ENCODE measurements at places on chromosomes 13 and 19.

GRCh38 chr13:110028838-110029621, 242.6 kb upstream of the IRS2 start:
- H3K4me1 ChIP-seq, result no peaks in the 10 kb centered on the region
- H3K36me3 ChIP-seq, result no peaks in the 10 kb centered on the region
- peaks cover 6% of the 10 kb centered on the region for H3K27me3 ChIP-seq
- H3K4me3 ChIP-seq, result no peak overlapping the region

DNA sequence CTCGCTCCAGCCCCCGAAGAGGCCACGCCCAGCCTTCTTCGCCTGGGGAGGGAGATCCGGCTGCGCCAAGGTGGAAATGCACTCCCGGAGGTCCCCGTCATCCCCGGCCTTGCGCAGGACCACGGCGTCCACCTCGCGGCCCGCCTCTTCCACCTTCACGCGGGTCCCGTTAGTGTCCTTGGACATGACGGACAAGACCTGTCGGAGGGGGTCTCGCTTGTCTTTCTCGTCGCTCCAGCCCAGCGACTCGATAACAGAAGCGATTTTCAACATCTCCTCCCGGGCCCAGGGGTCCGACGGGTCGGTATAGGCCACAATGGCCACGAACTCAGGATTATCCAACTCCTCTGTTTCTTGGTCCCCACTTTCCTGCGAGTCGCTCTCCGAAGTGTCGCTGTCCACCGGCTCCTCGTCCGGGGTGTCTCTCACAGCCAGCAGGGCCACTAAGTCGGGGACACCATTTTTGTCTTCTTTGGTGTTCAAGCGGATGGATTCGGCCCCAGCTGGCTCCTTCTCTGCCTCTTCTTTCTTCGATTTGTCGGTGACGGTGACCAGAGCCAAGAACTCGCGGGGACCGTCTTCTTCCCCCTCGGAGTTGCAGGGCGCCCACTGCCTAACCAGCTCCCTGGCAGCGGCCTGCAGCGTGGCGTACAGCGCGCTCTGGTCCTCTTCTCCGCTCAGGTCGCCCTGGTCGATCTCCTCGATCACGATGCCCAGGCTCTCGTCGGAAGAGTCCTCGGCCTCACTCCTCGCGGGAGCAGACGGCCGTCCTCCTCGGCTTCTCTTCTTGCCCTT, 1.3 kb downstream of the PNMA8B start:
- no peak overlapping the region for H3K27ac ChIP-seq
- H3K4me1 ChIP-seq, result no peaks in the 10 kb centered on the region
- peaks cover 19% of the 10 kb centered on the region for H3K27me3 ChIP-seq
- H3K4me3 ChIP-seq, result no peak overlapping the region
- H3K36me3 ChIP-seq, result no peaks in the 10 kb centered on the region

DNA sequence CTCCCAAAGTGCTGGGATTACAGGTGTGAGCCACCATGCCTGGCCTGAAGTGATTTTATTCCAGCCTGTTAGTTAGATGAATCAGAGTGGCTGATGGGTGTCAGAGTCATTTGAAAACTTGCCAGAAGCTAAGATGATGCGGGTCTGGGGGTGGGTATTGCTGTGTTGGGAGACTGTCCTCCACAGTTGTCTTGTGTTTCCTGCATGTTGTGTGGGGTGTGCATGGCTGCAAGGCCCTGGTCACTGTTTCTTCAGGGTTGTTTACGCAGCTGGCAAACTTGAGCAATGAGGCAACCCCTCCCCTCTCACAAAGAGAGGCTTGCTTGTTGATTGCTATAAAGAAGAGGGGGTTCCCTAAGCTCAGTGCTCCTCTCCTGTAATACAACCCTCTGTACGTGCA, 71.8 kb downstream of the TRPM4 start:
- H3K27me3 ChIP-seq, result peaks cover 3% of the 10 kb centered on the region
- no peaks in the 10 kb centered on the region for H3K36me3 ChIP-seq
- no peak overlapping the region for H3K27ac ChIP-seq
- no peak overlapping the region for H3K4me3 ChIP-seq
- peaks cover 3% of the 10 kb centered on the region for H3K4me1 ChIP-seq

GRCh38 chr13:95485518-95486144, 66.9 kb upstream of the CLDN10 start:
- H3K27ac ChIP-seq, result no peak overlapping the region
- H3K27me3 ChIP-seq, result peaks cover 2% of the 10 kb centered on the region
- DNase-seq, result no peak
- H3K4me1 ChIP-seq, result no peaks in the 10 kb centered on the region
- no peaks in the 10 kb centered on the region for H3K36me3 ChIP-seq
- H3K4me3 ChIP-seq, result no peak overlapping the region

DNA sequence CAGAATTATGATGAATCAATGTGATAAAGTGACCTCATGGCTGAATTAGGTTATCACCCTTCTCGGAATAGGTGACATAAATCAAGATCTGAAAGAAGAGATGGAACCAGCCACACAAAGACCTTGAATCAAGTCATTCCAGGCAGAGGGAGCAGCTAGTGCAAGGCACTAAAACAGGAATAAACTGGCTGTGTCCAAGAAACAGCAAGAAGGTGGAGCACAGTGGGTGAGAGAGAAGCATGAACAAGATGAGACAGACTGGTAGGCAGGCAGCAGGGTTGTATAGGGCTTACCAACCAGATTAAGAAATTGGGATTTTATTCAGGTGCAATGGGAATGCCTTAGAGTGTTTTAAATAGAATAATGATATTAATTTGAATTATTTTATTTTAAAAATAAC, 470.3 kb downstream of the PCDH20 start:
- no peak for DNase-seq
- no peaks in the 10 kb centered on the region for H3K4me1 ChIP-seq
- H3K36me3 ChIP-seq, result no peaks in the 10 kb centered on the region

DNA sequence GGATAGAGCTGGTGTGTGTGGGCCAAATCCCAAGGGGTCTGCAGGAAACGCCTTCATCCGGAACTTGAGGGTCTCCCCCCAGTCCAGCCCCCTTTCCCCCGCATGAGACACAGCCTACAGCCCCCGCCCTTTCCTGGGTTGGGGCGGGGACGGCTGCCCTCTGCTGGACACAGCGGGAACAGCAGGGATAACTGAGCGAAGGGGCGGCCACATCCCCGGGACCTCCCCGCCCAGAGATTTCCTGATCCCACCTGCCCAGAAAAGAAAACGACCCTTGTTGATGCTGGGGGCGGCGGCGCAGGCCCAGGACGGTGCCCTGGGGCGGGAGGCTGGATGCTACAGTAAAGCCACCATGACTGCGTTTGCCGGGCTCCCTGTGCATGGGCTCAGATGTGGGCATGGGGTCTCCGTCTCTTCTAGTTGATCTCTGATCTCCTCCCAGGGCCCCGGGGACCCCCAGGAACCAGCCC, 14.2 kb downstream of the ONECUT3 start:
- peak; percentile 57 for DNase-seq
- H3K36me3 ChIP-seq, result no peaks in the 10 kb centered on the region
- H3K4me3 ChIP-seq, result no peak overlapping the region
- peaks cover 23% of the 10 kb centered on the region for H3K27me3 ChIP-seq
- H3K4me1 ChIP-seq, result no peaks in the 10 kb centered on the region

DNA sequence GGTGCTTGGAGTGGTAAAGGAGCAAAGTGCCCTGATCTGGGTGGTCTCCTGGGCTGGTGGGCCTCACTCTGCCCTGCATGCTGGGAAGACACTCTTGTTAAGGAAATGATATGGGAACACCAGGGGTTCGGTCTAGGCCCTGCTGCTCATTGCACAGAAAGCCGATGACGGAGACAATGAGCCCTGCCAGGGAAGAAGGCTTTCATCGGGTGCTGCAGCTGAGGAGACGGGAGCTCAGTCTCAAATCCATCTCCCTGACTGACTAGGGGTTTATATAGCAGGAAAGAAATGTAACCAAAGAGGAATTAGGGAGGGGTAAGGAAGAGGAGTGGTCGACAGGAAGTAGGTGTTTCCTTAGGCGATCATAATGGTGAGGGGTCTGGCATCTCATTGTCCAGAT, 253.4 kb downstream of the TEX29 start:
- no peak overlapping the region for H3K27ac ChIP-seq
- H3K36me3 ChIP-seq, result peaks cover 9% of the 10 kb centered on the region
- H3K4me1 ChIP-seq, result no peaks in the 10 kb centered on the region
- no peak for DNase-seq
- H3K4me3 ChIP-seq, result no peak overlapping the region

DNA sequence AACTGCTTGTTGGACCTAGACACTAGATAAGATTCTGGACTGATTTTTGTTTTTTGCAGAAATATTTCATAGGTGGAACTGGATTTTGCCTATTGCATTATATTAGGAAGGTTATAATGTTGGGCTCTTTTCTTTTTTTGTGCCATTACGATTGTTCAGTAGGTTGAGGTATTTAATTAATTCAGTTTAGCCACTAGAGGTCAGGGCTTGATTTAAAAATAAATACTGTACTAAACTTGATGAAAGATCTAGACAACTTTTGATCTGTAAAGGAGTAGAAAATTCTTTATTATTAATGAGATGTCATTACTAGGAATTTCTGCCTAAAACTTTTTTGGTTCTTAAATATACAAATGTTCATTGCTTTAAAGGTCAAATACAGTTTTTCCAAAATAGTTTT, 15.2 kb upstream of the SUPT20H start:
- no peak for DNase-seq
- H3K27me3 ChIP-seq, result peaks cover 3% of the 10 kb centered on the region
- H3K4me3 ChIP-seq, result no peak overlapping the region
- no peaks in the 10 kb centered on the region for H3K4me1 ChIP-seq
- no peaks in the 10 kb centered on the region for H3K36me3 ChIP-seq

DNA sequence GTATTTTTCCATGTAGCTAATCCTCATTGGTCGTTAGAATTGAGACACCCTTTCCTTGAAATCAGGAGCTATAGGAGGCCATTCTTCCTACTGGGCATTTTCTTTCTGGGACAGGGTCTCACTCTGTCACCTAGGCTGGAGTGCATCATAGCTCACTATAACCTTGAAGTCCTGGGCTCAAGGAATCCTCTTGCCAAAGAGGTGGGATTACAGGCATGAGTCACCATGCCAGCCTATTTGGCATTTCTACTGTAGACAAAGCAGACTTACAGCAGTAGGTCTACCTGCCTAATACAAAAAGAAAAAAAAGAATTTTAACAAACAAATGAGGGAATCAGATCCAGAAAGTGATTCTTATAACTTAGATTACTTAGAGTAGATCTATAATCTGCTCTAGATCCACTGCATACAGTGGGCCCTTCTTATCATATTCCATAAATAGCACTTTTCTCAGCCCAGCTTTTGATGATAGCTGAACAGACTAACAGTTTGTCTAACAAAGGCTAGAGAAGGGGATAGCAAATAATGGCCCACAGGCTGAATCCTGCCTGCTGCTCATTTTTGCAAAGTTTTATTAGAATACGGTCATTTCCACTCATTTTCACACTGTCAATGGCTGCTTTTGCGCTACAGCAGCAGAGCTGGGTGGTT, 36.7 kb upstream of the USPL1 start:
- H3K4me1 ChIP-seq, result peaks cover 22% of the 10 kb centered on the region
- no peak for DNase-seq
- no peak overlapping the region for H3K4me3 ChIP-seq
- H3K27ac ChIP-seq, result no peak overlapping the region
- H3K36me3 ChIP-seq, result no peaks in the 10 kb centered on the region

DNA sequence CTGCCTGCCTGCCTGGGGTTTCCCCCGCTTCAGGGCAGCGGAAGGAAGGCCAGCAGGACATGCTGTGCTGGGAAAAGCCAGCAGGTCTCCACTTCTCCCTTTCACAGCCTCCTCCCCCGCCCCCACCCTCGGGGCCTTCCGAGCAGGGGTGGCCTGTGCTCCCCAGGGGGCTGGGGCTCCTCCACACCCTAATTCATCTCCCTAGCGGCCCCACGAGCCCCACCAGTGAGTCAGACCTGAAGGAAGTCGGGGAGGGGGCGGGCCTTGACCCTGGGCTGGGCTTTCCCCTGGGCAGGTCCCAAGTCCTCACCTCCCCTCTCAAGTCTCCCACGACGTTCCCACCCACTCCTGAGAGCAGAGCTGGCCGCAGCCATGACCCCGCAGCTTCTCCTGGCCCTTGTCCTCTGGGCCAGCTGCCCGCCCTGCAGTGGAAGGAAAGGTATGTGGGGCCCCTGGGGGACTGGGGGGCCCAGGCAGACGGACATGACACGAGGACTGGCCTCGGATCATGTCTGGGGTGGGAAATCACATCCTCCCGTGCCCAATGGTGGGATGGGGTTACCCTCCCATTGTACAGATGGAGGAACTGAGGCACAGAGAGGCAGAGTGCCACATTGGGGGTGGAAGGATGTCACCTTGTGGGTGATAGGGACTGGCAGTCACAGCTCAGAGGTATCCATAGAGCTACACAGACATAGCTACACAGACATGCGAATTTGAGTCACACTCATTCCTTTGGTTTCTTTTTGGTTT, at the start of gene EBI3:
TSS of gene EBI3 (plus strand) at position 345 of the 753 bp plus-strand sequence. CDS start at position 373, 28 bp downstream.
- H3K4me1 ChIP-seq, result no peaks in the 10 kb centered on the region
- no peak within 1 kb of the TSS for H3K27ac ChIP-seq
- H3K36me3 ChIP-seq, result no peaks in the 10 kb centered on the region
- H3K27me3 ChIP-seq, result no peaks in the 10 kb centered on the region
- DNase-seq, result no peak

DNA sequence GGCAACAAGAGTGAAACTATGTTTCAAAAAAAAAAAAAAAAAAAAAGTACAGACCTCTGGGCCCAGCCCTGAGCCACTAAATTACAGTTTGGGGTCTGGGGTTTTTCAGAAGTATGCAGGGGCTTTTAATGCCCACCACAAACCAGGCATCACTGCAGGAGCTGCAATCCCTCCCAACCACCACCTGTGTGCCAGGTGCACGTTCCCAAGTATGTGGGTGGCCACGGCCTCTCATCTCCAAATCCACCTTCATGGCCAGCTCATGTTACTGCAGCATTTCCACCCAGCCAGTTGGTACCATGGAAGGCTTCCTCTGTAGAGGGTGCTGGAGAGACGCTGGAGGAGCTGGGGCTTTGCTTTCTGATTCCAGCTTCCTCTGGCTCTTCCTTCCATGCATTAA, 26.5 kb downstream of the CEP89 start:
- DNase-seq, result no peak
- no peaks in the 10 kb centered on the region for H3K4me1 ChIP-seq
- H3K27me3 ChIP-seq, result no peaks in the 10 kb centered on the region

- peaks cover 15% of the 10 kb centered on the region for H3K36me3 ChIP-seq
- H3K27ac ChIP-seq, result no peak overlapping the region
- peaks cover 2% of the 10 kb centered on the region for H3K27me3 ChIP-seq
- no peaks in the 10 kb centered on the region for H3K4me1 ChIP-seq
Observed at GRCh38 chr19:40200341-40201099, 9.3 kb downstream of the MAP3K10 start.

GRCh38 chr19:42919757-42920079, 2.0 kb upstream of the PSG6 start:
- H3K4me1 ChIP-seq, result no peaks in the 10 kb centered on the region
- H3K36me3 ChIP-seq, result no peaks in the 10 kb centered on the region
- peaks cover 4% of the 10 kb centered on the region for H3K27me3 ChIP-seq
- no peak for DNase-seq

- H3K36me3 ChIP-seq, result no peaks in the 10 kb centered on the region
- peak overlapping the region; percentile 83 for H3K4me3 ChIP-seq
- peaks cover 11% of the 10 kb centered on the region for H3K4me1 ChIP-seq
- peaks cover 4% of the 10 kb centered on the region for H3K27me3 ChIP-seq
Observed at GRCh38 chr19:44644402-44645016, 799 bp downstream of the PVR start.

- peak overlapping the region; percentile 98 for H3K27ac ChIP-seq
- peak overlapping the region; percentile 95 for H3K4me3 ChIP-seq
- DNase-seq, result peak; percentile 83
- no peaks in the 10 kb centered on the region for H3K36me3 ChIP-seq
- H3K27me3 ChIP-seq, result peaks cover 18% of the 10 kb centered on the region
- peaks cover 27% of the 10 kb centered on the region for H3K4me1 ChIP-seq
Observed at GRCh38 chr19:17469481-17470067, 750 bp upstream of the SLC27A1 start.
